Stimulated activated CD8-positive, alpha-beta memory T cell treated with anti-CD3 and anti-CD28 coated beads, Interleukin-15, amount 100 ng/mL, for 48 hours (primary cell): ENCODE measurements at places on chromosomes 2 and 18.

DNA sequence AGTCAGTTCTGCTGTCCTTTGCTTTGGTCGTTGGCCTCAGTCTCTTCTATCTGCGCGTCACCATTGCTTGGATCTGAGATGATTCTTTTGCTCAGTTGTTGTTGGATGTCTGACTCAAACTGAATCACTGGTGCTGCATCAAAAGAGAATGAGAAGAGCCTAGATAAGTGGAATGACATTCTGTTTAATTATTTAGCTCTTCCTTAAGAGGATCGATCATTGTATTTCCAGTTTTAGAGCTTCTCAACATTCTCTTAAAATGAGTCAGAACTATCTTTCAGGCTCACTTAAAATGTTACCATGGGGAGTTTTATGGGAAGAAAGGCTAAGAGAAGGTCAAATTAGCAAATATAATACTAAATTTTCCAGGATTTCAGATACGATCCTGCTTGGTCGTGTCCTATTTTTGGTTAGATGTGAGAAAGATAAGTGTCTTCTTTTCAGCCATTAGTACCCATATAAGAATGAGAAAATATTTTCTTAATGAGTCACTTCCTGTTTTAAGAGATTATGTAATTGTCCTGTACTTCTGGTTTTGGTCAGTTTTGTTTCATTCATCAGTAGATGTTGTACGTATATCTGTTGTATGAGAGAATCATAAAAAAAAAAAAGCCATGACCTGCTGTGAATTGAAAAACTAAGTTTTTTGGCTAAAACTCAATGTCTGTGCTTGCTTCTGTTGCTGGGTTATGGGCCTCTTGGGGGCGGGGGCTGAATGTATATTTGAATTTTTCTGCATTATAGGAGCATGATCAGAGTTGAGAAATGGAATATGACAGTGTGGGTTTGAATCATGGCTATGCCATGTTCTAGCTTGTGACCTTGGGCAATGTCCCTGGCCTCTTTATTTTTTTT, 31.6 kb upstream of the CASP10 start:
- no peak for DNase-seq

DNA sequence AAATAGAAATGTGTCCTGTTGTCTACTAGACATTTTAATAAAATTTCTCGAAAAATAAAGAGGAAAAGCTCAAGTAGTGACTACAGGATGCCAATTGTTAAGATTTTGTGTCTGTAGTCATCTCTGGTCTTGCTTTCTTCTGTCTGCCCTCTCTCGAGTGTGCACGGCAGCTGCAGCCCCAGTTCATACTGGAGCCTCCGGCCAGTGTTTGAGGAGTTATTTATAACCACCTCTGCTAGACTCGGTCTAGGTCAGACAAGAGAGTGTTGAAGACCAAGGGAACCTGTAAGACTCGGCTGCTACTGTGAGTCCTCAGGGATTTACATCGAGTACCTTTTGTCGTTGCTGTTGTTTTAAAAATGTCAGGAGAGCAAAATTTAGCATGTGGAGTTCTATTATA, 810.1 kb upstream of the POU3F3 start:
- no peak for DNase-seq

GRCh38 chr2:71933467-71934319, 214.0 kb downstream of the CYP26B1 start:
- DNase-seq: no peak

- no peak for DNase-seq
Observed at GRCh38 chr2:72139471-72139873, 8.2 kb downstream of the CYP26B1 start.

GRCh38 chr2:122908159-122908558, 1116.9 kb upstream of the CNTNAP5 start:
- DNase-seq: no peak

DNA sequence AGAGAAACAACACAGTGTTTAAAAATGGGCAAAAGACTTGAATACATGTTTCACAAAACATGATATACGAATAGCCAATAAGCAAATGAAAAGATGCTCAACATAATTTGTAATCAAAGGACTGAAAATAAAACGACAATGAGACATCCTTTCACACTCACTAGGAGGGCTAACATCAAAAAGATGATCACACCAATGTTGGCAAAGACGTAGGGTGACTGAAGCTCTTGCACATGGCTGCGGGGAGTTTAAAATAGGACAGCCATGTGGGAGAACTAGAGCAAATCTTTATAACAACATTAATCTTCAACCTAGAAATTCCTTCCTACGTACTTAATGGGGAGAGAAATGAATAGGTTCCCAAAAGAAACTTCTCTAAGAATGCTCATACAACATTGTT, 19.2 kb upstream of the SEH1L start:
- DNase-seq: no peak

DNA sequence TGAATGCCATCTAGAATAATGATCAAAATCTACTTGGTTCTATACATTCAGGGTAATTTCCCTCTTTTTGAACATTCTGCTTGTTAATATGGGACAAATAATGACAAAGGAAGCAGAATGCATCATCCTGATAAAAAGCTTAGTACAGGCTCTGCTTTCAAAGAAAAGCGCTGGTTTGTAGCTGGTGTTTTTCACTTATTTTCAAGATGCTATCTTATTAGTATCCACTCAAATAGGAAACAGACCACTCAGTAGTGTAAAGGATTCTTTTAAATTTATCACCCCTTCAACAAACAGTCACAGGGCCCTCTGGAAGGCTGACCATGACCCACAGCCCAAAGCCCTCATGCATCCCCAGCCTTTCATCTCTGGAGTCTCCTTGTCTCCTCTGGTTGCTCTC, 18.0 kb upstream of the AFF3 start:
- DNase-seq: no peak

DNA sequence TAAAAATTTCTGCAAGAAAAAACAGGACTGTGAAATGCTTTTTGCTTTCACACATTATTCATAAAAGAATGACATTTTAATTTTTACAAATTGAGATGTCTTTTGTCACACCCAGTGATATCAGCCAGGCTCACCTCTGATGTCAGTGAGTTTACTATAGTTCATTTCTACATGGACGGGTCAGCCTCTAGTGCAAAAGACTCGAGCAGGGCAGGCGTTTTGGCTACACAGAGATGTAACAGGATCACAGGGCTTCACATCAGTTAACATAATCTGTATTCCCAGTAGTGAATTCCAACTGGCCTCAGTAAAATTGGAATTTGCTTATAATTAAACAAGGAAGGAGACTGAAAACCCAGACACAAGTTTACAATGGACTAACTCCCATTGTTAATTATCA, 275.6 kb upstream of the ZSWIM2 start:
- no peak for DNase-seq

GRCh38 chr2:164922134-164922533, 33.2 kb downstream of the SLC38A11 start:
- no peak for DNase-seq

GRCh38 chr2:175948191-175948590, 53.9 kb downstream of the LNPK start:
- DNase-seq: no peak

DNA sequence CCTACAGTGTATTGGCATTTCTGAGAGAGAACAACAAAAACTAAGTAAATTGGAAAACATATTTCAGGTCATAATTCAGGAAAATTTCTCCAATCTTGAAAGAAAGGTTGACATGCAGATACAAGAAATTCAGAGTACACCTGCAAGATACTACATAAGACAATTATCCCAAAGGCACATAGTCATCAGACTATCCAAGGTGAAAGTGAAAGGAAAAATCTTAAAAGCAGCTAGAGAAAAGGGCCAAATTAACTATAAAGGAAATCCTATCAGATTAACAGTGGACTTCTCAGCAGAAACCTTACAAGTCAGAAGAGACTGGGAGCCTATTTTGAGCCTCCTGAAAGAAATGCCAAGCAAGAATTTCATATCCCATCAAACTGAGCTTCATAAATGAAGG, 449.0 kb upstream of the MMADHC start:
- DNase-seq: no peak

- no peak for DNase-seq
Observed at GRCh38 chr2:32068-32467, 14.2 kb downstream of the FAM110C start.

DNA sequence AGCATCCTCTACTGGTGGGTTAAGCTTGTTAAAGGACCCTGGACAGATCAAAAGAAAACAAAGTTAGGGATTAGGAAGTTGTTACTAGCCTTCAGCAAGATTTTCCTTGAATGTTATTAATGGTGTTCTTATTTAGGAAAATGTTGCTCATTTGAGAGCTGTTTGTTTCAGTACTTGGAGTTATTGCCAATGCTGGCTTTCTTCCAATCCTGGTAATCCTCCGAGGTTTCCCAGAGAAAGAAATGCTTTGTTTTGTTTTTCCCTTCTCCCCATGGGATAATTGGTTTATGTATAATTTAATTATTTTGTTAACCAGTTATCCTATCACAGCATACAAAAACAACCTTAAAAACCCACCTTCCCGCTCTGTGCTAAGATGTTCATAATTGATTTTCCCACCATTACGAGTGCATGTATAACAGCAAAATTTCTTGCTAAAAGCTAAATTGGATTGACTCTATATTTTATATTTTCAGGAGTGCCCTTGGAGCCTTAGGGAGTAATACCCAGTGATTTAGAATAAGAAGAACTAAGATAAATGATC, 79.8 kb downstream of the MGAT5 start:
- no peak for DNase-seq

- no peak for DNase-seq
Observed at GRCh38 chr2:75603477-75603876, 42.7 kb upstream of the EVA1A start.

- no peak for DNase-seq
Observed at GRCh38 chr2:16726147-16726546, 60.5 kb upstream of the CYRIA start.

DNA sequence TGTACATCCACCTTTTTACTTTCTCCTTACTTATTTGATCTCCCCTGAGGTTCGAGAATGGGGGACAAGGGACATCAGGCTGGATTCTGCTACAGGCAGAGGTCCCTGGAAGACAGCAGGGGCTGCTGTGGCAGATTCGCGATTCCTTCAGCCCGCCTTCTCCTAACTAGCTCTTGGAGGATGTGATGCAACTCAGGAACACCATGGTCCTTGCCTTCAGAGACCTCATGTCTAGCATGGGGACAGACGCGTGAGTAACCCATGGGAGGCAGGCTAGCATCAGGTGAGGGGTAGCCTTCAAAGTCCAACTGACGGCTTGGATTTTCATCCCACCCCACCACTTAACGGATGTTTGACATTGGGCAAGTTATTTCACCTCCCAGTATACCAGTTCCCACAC, 869 bp upstream of the TCF23 start:
- no peak for DNase-seq

DNA sequence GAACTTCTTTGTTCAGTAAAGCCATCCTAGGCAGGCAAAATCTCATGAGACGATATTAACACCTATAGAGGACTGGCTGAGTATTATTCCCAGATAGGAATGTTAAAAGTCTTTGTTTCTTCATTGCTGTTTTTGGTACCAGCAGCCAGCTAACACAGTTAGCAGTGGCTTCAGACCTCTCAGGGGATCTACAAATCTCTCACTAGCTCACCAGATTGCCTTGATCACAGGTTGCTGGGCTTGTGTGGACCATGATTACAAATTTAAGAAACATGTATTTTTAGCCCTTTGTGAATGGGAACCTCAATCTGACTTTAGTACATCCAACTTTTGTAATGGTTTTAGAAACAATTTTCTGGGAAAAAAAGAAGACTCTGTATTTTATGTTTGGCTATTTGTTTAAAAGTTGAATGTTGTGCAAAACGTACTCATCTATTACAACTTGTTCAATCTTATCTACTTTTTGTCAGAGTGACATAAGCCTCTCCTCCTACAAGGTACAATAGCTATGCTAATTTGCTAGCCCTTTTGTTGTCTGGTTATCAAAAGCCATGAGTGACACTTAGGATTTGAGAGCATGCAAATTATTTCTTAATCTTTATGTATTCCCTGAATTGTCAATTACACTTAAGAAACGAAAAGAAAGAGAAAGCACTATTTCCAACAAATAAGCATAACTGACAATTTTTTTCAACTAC, 693.1 kb downstream of the ERBB4 start:
- no peak for DNase-seq

DNA sequence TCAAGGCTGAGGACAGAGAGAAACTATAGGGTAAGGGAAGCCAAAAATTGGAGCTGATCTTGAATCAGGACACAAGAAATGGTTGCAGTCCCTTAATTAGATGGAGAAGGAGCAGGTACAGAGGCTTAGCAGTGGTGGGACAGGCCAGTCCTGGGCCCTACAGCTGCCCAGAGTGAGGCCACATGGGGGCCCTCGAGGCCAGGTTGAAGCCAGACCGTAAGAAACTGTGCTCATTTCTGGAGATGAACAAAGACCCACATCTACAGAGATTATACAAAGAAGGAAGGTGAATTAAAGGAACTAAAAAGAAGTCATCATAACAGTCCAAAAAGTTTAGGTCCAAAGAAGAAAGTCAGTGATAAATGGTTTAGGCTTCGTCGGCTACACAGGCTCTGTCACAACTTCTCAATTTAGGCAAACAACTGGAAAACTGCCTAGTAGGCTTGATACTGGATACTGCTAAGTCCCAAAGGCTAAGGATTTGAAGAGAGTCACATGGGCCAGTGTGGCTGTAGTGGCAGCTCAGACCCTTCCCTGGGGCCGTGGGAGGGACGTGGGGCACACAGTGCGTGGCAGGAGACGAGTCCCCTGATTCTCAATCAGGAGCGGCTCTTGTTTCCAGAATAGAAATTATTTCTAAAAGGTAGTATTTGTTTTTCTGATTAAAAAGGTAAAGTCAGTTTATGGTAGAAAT, 50.4 kb upstream of the CNGA3 start:
- DNase-seq: no peak

DNA sequence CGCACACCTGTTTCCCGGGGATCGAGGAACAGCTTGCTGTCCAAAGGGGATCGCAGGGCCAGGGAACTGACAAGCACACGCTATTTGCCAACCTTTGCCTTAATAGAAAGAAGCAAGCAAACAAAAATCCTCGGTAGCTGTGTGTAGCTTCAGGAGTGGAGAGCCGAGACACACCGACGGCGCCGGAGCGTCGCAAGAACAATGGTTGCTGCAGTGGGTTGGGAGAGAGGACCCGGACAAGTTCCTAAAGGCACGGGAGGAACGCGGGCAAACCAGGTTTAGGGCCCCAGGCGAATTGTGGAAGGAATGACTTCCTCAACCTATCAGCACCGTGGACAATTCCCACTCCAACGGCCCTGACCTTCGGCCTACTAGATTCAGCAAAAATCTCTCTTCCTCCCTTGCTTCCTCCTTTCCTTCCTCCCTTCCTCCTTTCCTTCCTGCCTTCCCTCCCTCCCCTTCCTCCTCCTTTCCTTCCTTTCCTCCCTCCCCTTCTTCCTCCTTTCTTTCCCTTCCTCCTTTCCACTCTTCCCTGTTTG, 4.9 kb upstream of the NEUROD1 start:
- DNase-seq: no peak

DNA sequence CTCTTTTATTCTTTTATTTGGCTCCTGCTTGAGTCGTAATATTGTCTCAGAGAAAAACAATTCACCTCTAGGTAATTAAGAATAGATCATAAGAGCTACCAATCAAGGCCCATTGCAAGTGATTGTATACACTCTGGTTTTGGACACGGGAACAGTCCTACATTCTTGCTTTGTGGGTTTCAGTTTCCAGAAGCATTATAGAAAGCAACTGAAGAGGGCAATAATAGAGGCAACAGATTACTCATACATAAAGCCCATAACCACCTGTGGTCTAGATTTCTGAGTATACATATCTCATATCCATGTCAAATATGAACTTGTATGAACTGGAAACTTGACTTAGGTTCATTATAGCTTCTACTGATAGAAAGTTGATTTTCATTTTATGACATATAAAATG, 65.4 kb downstream of the DIS3L2 start:
- DNase-seq: no peak
